LHCN-M2 (cell line): ENCODE measurements at places on chromosomes 13 and 19. TPM values are rescaled to one million over a fixed set of nuclear protein-coding genes. Genes with fewer than 3 reads are reported as not detected.

Gene TNFSF11
- total RNA-seq, result not detected in 2 replicates

GRCh38 chr13:52738719-52739467 lies 727 bp downstream of the CNMD start:
- DNase-seq, result no peak

Gene LAIR1
- total RNA-seq, result not detected in 2 replicates

Gene EFNA2
- total RNA-seq, result 0.13 TPM in 1 of 2 replicates, not detected in the other

- no peak for DNase-seq
Measured at GRCh38 chr13:28356561-28357021, 138.3 kb downstream of the FLT1 start.

- DNase-seq, result peak; percentile 87
Measured at GRCh38 chr13:47853236-47853635, 147.8 kb downstream of the SUCLA2 start.

Gene PABPC3
- not detected in 2 replicates for total RNA-seq

- no peak for DNase-seq
Measured at GRCh38 chr13:114203536-114203935, 24.5 kb downstream of the CFAP97D2 start.

DNA sequence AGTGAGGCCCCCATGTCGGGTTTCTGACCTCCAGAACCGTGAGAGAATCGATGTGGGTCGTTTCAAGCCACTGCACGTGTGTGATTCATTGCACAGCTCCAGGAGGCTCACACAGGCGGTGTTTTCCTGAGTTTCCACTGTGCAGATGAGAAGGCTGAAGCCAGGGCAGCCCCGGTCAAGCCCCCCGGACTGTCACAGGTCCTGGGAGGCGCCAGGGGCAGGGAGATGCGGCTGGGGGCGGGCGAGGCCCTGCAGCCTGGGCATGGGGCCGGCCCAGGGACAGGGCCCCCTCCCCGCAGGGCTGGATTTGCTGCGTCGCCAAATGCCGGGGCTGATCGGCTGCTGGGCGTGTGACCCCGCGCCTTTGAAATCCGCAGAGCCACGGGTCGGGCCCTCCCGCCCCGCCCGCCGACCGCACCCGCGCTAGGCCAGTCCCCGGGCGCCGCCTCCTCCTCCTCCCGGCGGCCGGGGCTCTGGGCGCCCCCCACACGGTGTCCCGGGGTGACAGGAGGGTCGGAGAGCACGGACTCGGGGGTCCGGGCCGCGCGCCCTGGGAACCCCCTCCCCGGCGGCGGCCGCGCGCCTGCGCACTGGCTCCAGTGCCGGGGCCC lies 9.9 kb upstream of the MKNK2 start:
- peak; percentile 68 for DNase-seq
